ENCODE measurements at places on chromosomes 1 and 21. TPM values are rescaled to one million over a fixed set of nuclear protein-coding genes. Genes with fewer than 3 reads are reported as not detected.
A peak's percentile ranks its signal among the peaks of the same experiment; 100 is the strongest.

RHBDL2 gene
- total RNA-seq, result 0.32 TPM

ATP6V1G3 gene
- not detected for total RNA-seq

CHRM3 gene
- total RNA-seq, result 6.0 TPM

SYCP1 gene
- total RNA-seq, result not detected

ACTL8 gene
- total RNA-seq, result not detected

ZNF678 gene
- 9.0 TPM for total RNA-seq

MPZ gene
- total RNA-seq, result 4.0 TPM

OR2T12 gene
- total RNA-seq, result not detected

DNA sequence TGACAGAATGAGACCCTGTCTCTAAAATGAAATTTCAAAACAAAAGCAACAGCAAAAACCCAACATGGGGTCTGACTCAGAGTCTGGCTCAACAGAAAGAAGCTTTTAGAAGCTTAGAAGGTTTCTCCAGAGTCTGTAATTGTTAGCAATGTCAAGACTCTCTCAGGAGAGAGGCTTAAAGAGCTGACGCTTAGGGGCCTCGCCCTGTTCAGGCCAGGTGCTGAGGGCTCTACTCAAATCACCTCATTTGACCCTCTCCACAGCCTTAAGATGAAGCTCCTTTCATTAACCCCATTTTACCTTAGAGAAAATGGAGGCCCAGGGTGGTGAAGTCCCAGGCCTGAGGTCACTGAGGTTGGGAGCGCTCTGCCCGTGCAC, 5.3 kb upstream of the KIF17 start:
- DNase-seq, result no peak

DNA sequence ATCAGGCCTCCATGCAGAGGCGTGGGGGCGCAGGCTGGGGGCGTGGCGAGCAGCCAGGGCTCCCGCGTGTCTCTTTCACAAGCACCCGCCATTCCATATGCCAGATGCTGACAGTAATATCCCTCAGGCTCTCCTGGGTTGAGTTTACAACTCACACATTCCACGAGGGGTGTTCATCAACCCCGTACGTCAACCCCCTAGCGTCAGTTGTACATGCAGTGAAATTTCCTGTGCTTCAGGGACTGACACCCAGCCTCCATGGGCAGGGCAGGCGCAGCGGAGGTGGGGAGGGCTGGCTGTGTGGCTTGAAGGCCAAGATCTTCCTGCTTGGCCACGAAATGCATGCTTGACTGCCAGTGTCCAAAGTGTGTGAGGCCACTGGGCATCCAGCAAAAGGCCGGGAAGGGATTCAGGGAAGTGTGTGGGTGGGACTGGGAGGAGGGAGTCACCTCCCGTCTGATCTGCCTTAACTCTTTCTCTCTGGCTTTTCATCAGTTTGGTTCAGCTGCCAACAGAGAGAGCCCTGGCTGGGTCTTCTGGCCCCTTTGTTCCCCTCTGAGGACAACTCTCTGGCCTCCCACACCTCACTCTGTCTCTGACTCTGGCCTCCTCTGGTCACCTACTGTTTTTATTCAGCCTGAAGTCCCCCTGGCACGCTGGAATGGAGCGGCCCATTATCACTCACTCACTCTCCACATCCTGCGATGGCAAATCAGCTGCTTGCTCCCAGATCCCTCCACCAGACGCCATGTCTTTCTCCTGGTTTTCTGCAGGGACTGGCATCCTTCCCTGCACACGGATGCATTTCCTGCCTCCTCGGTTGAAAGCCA, 33.8 kb downstream of the CLIC6 start:
- DNase-seq, result no peak

DNA sequence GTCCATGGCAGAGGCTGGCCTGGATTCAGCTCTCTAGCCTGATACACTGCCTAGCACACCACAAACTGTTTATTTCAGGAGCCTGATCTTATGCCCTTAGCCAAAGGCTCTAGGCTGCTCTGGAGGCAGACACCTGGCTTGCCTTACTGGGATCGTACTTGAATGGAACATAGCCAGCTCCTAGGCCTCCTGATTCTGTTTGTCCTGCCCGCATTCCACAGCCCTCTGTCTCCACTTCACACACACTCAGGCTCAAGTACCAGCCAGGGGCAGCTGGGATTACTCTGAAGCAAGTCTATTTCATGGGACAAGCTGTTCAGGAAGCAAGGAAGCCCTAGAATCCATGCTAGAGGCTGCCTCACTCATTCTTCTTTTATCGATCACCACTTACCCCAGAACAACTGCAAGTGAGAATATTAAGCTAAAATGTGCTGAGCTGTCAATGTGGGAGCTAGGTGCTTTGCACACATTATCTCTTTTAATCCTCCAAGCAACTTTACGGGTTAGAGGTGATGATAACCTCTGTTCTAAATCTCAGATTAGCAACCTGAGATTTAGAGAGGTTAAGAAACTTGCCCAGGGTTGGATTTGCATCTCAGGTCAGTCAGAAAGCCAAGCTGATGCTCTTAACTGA, 31.1 kb upstream of the CYP4B1 start:
- peak; percentile 79 for DNase-seq

GRCh38 chr1:27342778-27343638, 1.2 kb downstream of the SYTL1 start:
- DNase-seq, result peak; percentile 82

DNA sequence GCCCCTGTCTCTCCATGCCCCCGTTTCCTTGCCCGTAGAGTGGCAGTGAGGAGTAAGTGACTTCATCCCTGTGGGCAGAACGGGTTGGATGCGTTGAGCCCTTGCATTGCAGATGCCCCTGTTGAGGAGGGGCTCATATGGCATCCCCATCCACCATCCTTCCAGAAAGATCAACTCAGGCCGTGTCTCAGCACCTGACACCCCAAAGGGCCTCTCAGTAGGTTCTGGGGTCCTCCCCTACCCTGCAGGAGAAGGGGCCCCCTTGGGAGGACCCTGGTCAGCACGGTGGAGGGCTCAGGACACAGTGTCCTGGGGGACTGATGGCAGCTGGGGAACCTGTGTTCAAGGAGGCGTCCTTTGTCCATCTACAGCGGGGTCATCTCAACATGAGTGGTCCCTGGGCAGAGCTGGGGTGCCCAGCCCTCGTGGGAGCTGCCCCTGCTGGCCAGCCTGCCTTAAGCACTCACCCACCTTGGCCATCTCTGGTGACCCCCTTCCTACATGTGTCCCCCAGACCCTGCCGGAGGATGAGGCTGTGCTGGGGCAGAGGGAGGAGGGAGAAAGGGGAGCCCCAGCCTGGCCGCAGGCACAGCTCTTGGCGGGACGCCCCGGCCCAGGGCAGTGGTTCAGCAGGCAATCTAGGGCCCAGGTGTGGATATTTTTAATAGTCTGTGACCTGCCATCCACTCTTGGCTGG, 48.2 kb upstream of the ACTRT2 start:
- no peak for DNase-seq

- no peak for DNase-seq
Observed at GRCh38 chr1:213985209-213986019, 2.4 kb upstream of the PROX1 start.

DNA sequence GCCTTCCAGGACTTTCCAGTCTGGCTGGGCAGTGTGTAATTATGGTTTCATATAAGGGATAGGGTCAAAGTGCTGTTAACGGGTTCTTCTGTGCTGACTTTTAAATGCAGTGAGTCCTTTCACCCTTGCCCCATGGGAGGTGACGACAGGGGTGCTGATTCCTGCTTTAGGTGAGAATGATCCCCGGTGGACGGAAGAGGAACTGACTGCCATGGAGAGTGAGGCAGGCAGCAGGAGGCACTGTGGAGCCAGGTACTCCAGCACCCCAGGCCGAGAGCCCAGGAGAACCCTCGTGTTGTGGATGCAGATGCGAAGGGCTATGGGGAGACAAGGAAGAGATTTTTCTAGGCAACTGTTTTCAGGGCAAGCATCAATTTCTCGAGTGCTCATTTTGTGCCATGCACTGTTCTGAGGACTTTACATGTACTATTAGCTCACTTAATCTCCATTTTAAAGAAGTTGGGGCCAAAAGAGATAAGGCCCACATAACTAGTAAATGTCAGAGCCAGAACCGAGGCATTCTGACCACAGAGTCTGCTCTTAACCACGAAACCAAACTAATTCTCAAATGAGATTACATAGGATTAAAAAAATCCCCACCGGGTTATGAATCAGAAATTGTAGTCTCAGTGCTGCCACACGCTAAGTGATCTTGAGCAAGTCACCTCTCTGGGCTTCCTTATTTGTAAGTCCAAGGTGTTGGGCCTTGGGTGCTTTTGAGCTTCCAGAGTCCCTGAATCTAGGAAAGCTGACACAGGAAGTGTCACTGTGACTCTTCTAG, 28.2 kb downstream of the STPG1 start:
- no peak for DNase-seq

DNA sequence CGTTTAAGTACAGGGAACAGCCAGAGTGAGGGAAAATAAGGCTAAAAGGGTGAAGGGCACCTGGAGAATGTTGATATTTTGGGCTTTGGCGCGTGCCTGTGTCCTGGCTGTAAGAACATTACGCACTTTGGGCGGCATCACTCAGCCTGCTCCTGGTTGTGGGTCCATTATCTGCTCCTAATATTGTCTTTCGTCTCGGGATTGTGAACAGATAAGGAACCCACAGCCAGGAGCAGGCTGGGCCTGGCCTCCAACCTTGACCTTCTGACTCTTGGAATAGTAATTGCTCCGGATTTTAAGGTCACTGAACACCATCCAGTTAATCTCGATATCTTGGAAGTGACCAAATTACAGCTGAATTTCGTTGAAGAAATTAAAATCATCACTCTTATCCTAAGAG, 61.9 kb downstream of the TCP10L start:
- DNase-seq, result no peak
